ENCODE measurements at places on chromosomes 12 and 14.

DNA sequence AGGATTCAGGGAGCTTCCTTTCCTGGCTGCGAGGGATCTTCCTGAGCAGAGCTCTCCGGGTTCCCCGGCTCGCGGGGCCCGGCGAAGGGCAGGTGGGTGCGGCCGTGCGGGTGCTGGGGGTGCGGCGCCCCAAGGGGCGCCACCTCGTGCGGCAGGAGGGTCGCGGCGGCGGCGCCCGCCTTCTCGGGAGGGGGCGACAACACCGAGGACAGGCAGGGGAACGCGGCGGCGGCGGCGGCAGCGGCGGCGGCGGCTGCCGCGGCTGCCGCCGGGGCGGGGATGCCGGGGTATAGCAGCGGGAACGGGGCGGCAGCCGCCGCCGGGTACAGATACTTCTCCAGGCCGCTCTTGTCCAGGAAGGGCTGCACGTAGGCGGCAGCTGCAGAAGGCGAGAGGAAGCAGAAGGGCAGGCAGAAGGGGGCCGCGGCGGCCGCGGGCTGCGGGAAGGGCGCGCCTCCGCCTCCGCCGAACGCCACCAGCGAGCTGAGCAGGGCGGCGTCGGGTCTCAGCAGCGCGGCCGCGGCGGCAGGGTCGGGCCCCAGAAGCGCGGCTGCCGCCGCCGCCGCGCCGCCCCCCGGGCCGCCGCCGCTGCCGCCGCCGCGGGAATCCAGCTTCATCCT is 2.7 kb downstream of the BHLHE41 start:
- DNase-seq = peak; percentile 68

DNA sequence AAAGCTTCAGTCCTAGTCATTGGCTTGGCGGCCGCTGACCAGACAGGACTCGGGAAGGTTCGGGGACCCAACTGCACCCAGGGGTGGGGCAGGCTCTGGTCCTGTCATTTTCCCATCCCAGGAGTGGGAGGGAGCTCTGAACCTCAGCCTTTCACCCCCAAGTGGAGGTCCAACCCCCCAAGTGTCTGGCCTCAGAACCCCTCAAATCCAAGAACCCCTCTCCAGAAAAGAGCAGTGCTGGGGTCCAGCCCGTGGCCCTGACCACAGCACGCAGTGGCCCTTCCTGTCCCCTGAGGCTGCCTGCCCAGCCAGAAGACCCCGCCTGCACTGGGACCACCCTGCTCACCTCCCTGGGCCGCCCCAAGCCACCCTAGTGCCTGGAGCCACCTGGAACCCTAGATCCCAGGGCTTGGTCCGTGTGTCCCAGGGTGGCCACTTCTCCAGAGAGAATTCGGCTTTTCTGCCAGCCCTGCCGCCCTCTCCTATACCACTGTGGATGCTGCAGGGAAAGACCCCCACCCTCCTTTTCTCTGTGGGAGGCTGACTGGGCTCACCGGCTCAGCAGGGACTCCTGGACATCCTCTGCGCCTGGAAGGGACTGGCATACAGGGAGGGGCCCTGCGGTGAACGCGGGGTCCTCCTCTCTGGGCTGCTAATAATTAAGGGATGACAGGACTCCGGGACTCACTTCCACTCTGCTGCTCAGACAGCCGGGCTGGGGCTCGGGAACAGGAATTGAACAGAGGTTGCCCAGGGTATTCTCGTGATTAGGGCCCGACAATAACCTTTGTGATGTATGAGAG is 326.9 kb upstream of the SFSWAP start:
- no peak for DNase-seq

DNA sequence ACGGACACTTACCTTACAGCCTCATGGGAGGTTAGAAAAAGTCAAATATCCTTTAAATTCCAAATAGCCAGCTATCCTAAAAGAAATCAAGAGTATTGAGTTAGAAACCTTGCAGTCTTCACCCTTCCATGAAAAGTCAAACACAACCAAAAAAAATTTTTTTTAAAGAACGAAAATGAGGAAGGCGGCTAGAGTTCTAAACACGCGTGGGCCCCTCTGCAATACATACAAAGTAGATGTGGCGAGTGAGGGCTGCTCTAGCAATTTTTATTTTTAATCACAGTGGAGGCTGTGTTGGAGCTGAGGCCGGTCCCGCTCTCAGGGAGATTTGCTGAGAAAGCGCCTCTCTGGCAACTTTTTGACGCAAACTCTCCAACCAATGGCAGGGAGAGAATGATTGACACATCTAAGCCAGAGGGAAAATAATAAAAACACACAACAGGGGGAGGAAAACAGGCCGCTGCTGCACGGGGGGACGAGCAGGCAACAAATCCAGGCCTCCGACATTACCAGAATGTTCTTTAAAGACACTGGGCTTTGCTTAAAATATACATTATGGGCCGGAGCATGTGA is at the start of gene OTX2:
TSS of gene OTX2 (minus strand) at position 333 of the 573 bp plus-strand sequence. CDS start 5,023 bp downstream, outside the sequence.
- DNase-seq = no peak

GRCh38 chr14:21168055-21168454 is 12.2 kb upstream of the OR5AU1 start:
- no peak for DNase-seq
